Umbilical cord (tissue), 2 donors: ENCODE measurements at places on chromosomes 12 and 14. TPM values are rescaled to one million over a fixed set of nuclear protein-coding genes. Genes with fewer than 3 reads are reported as not detected.

The PMEL gene
- 13.7 TPM for total RNA-seq

The AICDA gene
- total RNA-seq, result 0.96 TPM

The RHOJ gene
- 4.8 TPM for total RNA-seq

The CCDC85C gene
- total RNA-seq, result 7.5 TPM

- DNase-seq, result no peak
Measured at GRCh38 chr12:122148657-122149056, 25.4 kb downstream of the IL31 start.

- no peak for DNase-seq
Measured at GRCh38 chr14:44041700-44042099, 465.4 kb downstream of the FSCB start.

- no peak for DNase-seq
Measured at GRCh38 chr12:29286081-29286790, 94.7 kb downstream of the ERGIC2 start.

GRCh38 chr12:89258240-89258969 is 93.9 kb downstream of the DUSP6 start:
- DNase-seq, result no peak

- DNase-seq, result no peak
Measured at GRCh38 chr12:48811437-48812090, 6.7 kb upstream of the CACNB3 start.

GRCh38 chr14:105046891-105047282 is 18.3 kb downstream of the GPR132 start:
- no peak for DNase-seq

DNA sequence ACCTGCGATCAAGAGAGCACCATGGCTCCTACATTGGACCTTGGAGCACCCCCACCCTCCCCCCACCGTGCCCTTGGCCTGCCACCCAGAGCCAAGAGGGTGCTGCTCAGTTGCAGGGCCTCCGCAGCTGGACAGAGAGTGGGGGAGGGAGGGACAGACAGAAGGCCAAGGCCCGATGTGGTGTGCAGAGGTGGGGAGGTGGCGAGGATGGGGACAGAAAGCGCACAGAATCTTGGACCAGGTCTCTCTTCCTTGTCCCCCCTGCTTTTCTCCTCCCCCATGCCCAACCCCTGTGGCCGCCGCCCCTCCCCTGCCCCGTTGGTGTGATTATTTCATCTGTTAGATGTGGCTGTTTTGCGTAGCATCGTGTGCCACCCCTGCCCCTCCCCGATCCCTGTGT is 1.8 kb upstream of the RNU7-1 start:
- no peak for DNase-seq

DNA sequence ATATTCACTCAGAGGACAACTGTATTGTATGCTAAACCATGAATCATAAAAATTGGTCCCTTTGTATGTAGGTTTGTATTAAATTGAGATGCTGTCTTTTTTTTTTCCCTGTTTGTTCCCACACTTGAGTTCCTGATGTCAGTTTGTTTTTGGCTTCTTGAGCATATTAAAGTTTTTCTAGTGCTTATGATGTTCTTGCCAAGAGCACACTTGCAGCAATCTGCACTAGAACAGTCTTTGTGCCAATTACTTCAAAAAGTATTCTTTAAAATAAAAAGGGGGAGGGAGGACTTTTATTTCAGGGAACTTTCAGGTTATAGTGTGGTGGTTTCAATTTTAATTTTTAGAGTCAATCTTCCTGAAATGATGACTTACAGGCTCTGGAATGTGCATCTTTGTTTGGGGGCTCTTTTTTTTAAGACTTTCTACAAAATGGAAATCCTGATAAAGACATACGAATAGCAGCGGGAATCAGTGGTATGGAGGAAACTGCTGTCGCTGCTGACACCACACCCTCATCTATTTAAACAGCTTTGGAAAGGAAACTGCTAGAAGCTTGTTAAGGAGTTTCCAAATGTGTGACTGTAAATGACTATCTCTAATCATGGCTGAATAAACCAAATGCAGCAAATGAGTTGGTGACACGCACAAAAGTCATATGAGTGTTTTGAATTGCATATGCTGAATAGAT is 188.6 kb downstream of the EGLN3 start:
- DNase-seq, result peak; percentile 48

- DNase-seq, result no peak
Measured at GRCh38 chr14:105476097-105476830, 1.6 kb downstream of the CRIP2 start.

GRCh38 chr14:101947577-101947903 is 16.8 kb upstream of the DYNC1H1 start:
- no peak for DNase-seq

DNA sequence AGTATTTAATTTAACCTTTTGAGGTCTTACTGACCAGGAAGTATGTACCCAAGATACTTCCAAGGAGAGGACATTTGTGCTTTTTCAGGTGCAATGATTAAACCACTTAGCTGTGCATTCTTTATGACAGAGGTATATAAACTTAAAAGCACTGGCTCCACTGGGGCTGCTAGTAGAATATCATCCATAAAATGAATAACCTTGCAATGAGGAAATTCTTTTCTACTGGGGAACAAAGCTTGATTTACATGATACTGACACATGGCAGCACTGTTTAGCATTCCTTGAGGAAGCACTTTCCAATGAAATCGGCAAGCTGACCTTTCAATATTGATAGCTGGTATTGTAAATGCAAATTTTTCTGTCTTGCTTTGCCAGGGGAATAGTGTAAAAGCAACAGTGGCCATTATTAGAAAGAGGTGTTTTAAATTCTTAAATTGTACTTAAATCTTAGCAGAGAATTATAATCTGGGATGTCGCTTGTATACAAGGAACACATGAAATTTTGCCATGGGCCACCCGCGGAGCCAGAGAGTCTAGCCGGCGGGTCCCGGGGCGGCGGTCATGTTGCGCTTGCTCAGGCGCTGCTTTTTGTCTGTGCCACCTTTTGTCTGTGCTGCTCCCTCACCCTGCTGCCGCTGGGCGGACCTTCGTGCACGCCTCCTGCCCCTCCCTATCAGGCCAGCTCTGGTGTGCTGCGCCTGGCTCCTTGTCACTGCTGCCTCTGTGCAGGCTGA is 20.9 kb upstream of the BLTP3B start:
- DNase-seq, result peak; percentile 71

DNA sequence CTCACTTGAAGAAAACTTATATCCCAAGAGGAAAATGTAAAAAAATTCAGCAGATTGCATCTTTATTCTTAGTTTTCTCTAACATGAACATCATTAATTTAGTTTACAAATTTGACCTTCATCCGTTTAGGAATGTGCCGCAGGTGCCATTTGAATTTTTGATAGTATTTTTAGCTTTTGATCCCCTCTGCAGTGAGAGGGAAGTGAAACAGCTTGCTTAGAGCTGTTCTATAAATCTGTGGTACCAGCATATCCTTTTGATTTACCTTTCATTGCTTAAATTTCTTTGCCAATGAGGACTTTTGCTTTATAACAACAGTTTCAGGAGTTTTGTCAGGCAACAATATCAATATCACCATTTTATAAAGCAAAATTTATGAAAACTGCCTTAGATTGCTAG is 32.7 kb downstream of the DUSP6 start:
- DNase-seq, result no peak
